ENCODE measurements at places on chromosomes 1 and 21.

- no peak for DNase-seq
These were observed 13.1 kb downstream of the CDCA8 start for GRCh38 chr1:37705399-37705798.

DNA sequence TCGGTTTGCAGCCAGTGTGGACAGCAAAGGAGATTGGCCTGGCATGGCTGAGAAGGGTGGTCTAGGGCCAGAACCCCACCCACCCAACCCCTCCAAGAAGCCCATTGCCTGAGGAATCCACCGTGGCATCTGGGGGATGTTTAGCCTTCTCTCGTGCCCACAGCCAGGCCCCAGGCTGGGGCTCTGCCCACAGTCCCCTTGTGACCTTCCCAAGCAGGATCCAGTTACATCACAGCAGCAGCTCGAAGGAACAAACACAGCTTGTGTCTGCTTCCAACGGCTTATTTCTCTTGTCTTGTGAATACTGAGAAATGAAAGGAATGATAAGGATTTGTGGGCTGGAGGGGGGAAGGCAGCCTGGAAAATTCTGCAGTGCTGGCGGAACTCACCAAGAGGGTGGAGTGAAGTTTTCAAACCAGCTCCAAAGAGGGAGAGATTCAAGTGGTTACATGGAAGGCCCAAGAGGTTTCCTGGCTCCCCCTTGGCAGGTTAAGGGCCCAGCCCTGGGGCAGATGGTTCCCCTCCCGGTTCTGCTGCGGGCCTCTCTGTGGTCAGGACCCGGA is 61.6 kb downstream of the DHRS3 start:
- DNase-seq = no peak

GRCh38 chr1:182781841-182782586 is 7.6 kb upstream of the NPL start:
- DNase-seq = no peak

GRCh38 chr1:87560601-87561360 is 232.1 kb downstream of the LMO4 start:
- DNase-seq = no peak

GRCh38 chr1:235642011-235642942 is 7.3 kb downstream of the GNG4 start:
- DNase-seq = no peak

Data from cerebellar nuclear complex (tissue), 1 donor.